Femur (tissue), 1 donor: ENCODE measurements at places on chromosomes 13 and 19.

GRCh38 chr19:28504727-28505126 is 708.2 kb downstream of the UQCRFS1 start:
- no peak for DNase-seq

DNA sequence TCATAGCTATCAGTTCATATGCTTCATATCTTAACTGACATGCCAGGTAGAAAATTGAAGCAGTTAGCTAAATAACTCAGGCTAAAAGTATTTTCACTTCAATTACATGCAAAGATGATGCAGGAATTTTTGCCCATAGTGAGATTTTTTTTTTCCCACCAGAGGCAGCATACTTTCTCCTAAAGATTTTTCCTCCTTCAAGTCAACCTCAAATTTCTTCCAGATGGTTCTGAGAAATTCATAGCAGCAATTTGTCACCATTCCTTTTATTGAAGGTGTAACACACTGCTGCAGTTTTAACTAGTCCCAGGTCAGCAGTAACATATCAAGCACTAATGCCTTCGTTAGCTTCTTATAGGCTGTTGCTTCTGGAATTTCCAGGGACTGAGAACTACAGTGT is 141.9 kb downstream of the SUCLA2 start:
- DNase-seq = no peak

DNA sequence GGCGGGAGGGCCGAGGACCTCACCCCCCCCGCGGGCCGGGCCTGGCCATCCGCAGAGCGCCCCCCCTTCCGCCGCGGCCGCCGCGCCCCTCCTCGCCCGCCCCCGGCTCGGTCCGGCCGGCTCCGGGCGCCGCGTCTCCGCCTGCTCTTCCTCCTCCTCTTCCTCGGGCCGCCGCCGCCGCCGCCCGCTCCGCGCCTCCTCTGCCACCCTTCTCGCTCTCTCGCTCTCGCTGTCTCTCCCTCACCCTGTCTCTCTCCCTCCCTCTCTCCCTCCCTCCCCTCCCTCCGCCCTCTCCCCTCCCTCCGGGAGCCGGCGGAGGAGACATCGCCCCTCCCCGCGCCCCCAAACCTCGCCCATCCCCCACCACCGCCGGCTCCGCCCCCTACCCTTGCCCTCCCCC is at the start of gene SHANK1:
Gene SHANK1 (minus strand): TSS at position 237 of the 400 bp plus-strand sequence. CDS start 2,883 bp downstream, outside the sequence.
- peak; percentile 46 for DNase-seq

DNA sequence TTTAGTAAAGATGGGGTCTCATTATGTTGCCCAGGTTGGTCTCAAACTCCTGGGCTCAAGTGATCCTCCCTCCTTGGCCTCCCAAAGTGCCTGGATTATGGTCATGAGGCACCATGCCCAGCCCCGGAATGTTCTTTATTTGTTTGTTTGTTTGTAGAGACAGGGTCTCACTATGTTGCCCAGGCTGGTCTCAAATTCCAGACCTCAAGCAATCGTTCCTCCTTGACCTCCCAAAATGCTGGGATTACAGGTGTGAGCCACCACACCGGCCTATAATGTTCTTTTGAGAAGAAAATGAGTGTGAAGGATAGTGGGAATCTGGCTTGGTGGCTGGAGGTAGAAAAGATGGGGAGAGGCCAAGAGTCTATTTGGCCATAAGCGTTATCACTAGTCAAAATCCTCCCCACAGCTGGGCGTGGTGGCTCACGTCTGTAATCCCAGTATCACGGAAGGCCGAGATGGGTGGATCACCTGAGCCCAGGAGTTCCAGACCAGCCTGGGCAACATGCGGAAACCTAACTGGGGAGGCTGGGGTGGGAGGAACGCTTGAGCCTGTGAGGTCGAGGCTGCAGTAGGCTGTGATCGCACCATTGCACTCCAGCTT is 5.2 kb upstream of the BBC3 start:
- no peak for DNase-seq

DNA sequence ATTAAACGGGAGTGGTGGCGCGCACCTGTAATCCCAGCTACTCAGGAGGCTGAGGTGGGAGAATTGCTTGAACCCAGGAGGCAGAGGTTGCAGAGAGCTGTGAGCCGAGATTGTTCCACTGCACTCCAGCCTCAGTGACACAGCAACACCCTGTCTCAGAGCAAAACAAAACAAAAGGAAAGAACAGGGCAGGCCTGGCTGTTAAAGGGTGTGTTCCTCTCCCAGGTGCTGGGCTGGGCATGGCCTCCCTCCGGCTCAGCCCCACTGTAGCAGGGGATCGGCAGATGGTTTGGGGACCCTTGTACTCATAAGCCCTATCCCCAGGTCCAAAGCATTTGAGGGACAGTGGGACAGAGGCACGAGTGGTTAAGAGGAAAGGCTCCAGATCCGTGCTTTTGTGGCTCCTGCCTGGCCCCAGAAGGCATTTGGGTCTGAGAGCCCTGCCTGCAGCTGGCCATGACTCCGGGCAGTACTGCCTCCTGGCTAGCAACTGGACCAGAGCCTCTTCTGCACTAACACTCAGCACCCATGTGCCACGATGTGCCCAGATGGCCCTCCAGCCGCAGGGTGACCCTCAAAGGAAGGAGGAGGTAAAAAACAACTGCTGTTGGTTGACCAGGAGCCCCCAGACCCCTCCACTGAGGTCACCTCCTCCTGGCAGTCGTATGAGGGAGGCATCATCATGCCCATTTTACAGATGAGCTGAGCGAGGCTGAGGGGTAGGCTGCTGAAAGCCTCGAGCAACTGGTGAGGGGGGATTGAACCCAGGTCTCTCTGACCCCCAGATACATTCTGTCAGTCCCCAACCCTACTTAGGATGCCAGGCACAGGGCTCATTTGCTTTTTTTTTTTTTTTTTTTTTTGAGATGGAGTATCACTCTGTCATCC is 10.0 kb downstream of the RFX1 start:
- DNase-seq = no peak

- no peak for DNase-seq
These were observed 36.4 kb upstream of the SERPINE3 start for GRCh38 chr13:51303063-51303552.

GRCh38 chr19:35468637-35469036 is 20.6 kb downstream of the FFAR2 start:
- DNase-seq = peak; percentile 38

DNA sequence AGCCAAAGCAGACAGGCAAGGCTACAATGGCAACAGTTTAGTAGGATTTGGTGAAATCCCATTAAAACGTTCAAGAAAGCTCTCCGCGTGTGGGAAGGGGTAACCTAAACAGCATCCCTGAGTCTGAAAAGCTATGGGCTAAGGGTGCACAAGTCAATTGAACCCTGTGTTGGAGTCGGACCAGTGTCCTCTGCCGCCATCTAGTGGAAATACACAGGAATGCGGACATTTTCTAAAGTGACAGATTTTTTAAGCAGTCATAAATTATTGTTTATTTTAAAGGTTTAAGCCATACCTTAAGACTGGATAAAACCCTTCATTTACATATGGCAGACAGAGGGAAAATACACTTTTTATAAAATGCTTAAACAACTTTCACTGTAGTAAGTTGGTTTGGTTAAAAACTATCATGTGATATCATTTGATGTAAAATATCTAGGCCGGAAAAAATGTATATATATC is 26.5 kb upstream of the LSM14A start:
- DNase-seq = peak; percentile 56

DNA sequence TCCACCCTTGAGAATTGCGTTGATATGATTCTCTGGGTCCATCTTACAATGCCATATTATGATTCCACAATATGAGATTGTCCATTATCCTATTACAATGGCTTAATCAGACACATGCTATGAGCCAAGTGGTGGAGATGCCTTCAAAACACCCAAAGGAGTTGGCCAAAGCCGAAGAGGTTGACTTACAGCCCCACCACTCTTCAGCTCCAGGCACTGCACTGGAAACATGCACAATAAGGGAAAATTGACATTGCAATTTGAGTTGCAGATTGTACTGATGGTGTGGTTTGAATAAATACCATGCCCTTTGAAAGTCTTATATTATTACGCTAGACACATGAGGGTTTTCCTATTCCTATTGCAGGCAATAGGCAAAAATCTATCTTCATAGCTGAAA is 75.4 kb upstream of the TNFSF11 start:
- DNase-seq = no peak

- DNase-seq = no peak
These were observed 2.0 kb downstream of the ZNF347 start for GRCh38 chr19:53156850-53157249.

DNA sequence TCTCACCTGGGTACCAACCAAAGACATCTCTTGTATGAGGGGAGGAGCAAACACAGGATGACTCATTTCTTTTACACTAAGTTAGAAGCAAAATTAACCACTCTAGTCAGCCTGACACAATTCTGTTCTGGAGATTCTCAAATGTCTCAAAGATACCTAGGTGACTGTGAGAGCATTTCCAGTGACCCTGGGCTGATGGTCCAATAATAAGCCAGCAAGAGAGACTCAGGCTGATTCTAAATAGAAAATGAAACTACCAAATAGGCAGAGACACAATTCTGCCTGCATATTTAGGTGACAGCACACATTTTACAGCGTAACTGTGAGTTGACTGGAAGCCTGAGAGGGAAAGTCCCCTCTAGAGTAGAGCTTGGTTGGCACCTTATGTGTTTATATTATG is 16.3 kb downstream of the ZNF91 start:
- no peak for DNase-seq

GRCh38 chr19:5590151-5590864 is 22.6 kb upstream of the TINCR start:
- no peak for DNase-seq

GRCh38 chr13:25867038-25867437 is 184.8 kb downstream of the SHISA2 start:
- no peak for DNase-seq

- DNase-seq = peak; percentile 87
These were observed 189.6 kb upstream of the CSNK1A1L start for GRCh38 chr13:37295071-37295470.

DNA sequence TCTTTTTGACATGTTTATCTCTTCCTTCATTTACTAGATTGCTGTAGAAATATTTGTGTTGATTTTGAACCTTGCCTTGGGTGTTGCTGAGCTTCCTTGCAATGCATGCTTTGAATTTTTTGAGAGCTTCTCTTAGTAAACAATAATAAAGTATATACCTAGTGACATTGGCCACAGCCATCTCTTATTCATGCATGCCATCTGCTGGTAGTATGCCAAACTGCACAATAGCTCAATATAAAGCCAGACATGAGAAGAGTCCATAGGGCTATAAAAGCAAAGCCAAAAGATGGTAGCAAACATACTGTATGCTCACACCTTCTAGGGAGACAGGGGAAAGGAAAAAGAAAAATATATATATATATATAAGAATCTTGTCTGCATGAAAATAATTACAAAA is 18.9 kb upstream of the ZSCAN5A start:
- DNase-seq = no peak

DNA sequence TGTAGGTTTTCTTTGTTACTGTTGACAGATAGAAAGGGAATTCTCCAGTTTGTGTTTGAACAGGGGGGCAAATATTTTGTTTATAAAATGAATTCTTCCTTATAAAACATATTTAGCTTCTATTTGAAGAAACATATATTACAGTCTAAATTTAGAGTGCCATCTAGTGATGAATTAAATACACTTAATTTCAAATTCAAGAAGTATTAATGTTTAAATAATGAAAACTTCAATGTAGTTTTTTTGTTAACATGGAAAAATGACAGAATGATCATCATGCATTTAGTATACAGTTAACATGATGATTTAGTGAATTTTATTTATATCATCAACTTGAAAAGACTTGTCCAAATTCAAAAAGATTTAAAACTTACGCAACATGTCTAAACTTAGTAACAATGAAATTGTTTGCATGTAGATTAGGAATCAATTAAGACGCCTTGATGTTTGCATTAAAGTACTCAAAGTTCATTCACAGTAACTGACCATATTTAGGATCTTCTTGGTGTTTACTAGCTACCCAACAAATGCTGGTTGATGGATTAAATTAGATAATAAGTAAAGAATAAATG is 765.9 kb upstream of the SLITRK1 start:
- DNase-seq = no peak

GRCh38 chr13:69264362-69265334 is 843.0 kb upstream of the ATXN8OS start:
- no peak for DNase-seq

DNA sequence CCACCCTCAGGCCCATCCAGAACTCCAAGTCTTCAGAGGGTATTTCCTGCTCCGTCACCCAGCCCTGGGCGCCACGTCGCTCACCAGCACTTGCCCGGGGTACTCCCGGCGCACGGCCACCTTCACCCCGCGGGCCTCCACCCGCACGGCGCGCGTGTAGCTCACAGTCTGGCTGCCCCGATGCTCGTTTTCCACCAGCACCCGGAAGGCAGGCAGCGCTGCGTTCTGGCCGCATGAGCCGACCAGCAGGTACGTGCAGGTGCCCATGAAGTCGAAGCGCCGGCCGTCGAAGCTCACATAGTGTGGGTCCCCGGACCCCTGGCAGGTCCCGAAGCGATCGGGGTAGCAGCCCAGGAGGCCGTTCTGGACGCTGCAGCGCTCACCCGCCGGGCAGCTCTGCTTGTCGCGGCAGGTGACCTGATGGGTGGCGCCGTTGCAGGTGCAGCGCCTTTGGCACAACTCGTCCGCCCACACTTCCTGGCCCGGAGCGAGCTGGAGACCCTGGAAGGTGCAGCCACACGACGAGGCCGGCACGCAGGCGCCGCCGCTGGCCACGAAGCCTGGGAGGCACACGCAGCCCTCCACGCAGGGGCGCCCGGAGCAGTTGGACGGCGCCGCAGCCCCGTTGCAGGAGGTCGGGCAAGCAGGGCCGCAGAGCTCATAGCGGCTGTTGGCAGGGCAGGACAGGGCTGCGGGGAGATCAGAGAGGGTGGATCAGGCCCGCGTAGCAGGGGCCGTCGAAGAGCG is 19.2 kb downstream of the FCGBP start:
- DNase-seq = no peak

GRCh38 chr19:459724-460511 is 915 bp downstream of the SHC2 start:
- peak; percentile 85 for DNase-seq

DNA sequence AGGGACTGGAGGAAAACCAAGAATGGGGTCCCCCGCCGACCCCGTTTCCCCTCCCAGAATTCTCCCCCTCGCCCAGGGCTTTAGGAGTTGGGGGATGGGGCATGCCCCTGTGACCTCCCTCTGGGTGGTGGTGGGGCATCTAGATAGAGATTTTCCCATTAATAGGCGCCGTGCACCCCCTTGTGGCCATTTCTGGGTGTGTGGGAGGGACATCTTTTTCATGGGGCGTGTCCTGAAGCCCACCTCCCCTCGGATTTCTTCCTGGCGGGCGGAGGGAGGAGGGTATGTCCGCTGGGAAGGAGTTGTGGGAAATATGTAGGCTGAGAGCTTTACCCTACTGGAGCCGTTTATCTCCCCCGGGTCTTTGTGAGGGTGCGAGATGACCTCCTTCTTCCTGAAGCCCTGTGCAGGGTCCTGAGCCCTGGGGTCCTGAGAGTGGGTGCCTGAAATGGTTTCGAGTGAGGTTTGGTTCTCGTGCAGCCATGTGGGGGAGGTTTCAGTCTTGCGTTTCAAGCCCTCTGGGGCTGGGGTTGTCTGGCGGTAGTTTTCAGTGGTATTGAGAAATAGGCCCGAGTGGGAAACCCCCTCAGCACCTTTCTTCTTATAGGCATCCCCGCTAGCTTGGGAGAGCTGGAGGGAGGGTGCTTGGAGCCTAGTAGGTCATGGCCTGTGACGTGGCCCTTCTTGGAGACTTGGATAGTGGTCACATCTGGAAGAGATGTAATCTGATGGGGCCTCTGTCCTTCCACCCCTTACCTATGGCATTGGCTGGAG is 1.0 kb downstream of the PRMT1 start:
- peak; percentile 87 for DNase-seq

- DNase-seq = no peak
These were observed 121.6 kb downstream of the COG6 start for GRCh38 chr13:39777021-39777420.
